Left hindlimb (tissue), 1 donor: ENCODE measurements at places on chromosomes 2 and 18.
A peak's percentile ranks its signal among the peaks of the same experiment; 100 is the strongest.

DNA sequence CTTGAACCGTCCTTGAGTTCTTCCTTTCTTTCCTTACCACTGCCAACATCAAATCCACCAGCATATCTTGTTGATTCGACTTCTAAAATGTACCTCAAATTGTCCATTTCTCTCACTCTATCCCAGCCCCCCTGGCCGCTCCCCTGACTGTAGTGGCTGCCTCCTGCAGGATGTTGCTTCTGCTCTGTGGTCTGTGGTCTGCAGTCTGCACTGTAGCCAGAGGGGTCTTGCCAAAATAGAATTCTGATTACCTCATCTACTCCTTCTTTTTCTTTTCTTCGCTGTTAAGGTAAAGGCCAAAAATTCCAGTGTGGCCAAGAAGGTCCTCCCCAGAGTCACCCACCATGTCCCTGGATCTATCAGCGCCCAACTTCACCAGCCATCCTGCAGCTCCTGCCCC is 79.5 kb upstream of the ALPP start:
- DNase-seq: no peak

DNA sequence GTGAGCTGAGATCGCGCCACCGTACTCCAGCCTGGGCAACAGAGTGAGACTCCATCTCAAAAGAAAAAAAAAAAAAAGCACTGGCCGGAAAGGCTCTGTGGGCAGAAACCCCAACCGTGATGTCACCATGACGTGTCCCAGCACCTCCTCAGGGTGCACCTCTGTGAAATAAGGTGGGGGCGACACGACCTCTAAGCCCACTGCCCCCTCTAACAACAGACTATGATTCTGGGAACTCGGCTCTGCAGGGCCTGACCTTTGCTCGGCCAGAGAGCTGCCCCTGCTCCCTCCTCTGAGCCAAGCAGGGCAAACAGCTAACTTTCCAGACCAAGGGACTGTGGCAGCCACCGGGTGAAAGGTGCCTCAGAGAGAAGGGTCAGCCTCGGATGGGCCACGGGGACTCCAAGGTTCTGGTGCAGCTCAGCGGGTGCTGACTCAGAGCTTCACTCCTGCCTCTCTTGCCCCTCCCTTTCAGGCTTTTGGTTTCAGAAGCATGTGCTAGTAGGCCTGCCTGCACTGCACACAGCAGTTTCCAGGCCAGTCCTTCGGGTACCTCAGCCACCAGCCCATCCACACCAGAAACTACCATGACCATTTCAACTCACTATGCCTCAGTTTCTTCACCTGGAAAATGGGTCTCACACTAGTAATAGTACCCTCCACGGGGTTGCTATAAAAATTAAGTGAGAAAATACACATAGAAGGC is 8.0 kb downstream of the TMBIM1 start:
- DNase-seq: no peak

DNA sequence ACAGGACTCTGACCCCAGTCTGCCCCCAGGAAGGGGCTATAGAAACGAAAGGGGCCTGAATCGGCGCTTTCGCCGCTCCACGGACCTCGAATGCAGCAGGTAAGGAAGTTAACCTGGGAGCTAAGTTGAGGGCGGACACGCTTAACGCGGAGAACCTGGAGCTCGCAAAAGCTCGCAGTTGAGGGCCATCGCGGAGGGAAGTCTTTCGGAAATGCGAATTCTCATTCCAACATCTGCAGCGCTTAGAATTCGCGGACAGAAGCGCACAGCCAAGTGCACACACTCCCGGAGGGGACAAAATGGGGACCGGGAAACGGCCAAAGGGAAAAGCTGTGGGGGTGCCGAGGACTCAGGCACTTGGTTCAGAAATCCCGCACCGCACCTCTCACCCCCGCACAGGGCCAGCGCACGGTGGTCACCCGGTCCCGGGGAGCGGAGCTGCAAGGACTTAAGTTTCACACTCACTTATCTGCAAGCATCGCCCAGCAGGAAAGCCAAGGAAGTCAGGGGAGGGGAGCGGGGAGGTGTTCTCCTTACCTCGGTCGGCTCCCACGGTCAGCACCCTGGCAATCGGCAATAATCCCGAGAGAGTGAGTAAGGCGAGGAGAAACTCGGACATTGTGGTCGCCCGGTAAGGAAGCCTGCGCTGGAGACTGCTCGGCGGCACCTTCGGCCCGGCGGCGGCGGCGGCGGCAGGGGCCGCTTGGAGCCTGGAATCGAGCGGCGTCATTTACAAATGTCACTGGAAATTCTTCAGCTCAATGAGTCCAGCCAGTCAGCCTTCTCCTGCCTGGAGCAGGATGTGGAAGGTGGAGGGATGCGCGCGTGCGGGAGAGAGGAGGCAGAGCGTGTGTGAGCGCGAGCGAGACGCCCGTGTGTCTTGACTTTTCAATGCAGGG is 456 bp downstream of the LRP1B start:
- DNase-seq: peak; percentile 79

DNA sequence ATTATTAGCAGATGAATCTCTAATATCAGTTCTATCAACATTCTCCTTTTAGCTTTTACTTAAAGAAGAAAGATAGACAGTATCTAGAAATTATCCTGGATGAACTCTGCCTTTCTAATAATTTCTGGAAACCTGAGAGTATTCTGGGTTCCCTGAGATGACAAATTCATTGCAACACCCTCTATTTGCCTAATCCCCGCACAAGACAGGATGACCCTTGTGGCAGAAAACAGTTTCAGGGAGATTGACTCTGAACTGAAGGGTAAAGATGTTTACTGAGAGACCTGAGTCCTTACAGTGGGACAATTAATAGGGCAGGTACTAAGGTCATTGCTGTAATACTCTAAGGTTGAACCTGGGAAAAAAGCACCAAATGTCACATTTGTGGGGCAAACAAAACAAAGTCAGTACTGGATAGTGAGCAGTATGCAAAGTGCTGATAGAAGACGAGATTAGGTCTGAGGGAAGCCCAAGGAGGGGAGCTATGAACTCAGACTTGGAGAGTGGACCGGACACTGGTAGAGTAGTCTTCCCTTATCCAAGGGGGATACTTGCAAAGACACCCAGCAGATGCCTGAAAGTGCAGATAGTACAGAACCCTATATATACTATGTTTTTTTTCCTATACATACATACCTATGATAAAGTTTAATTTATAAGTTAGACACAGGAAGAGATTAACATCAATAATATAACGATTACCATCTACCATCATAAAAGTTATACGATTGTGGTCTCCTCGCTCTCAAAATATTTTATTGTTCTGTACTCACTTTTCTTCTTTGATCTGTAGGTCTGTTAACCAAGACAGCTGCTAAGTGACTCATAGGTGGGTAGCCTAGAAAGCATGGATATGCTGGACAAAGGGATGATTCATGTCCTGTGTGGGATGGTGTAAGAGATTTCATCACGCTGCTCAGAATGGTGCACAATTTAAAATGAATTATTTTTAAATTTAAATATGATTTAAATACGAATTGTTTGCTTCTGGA is 148.3 kb upstream of the KLHL14 start:
- no peak for DNase-seq

GRCh38 chr2:64447317-64448040 is 6.5 kb upstream of the LGALSL start:
- DNase-seq: no peak

DNA sequence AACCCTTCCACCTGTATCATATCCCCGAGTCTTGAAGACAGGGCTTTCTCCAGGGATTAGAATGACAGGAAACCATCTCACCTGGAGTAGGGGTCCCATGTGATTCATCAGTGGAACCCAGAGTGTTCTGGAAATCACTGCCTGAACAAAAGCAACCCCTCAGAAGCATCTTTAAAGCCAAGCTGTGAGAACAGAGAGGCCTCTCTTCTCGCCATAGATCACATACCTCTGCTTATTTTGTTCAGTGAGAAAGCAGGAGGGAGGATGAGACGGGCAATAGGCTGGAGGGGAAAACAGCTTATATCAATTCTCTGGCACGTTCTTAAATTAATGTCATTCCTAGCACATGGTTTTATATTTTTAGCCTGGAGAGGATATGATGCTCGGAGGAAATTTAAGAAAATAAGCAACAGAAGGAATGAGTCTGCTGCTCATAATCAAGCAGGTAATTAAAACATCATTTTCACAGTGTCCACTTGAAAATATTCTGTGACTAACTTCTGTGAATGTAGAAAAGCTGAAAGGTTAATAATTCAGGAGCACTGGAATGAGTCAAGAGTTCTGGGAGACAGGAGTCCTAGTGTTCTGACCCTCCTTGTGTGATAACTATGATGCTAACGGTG is 213.6 kb upstream of the SP5 start:
- DNase-seq: no peak

- DNase-seq: peak; percentile 79
These were observed 95.3 kb downstream of the CD8B2 start for GRCh38 chr2:106582148-106583143.

GRCh38 chr2:51706220-51706619 is 674.3 kb upstream of the NRXN1 start:
- no peak for DNase-seq

DNA sequence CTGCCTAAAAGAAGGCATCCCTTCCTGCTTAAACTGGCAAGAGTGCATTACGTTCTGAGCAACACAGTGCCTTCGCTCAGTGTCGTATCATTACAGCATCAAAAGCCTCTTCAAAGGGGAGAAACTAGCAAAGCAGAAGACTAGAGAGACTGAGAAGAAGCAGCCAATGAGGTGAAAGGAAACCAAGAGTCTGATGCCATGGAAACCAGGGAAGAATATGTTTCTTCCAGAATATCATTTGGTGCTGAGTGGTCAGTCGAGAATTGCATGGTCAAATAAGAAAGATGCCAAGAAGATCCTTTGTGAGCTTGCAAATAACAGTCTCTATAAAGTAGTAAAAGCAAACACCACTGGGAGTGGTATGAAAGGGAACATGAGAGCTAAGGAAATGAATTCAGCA is 312.1 kb upstream of the CHST9 start:
- no peak for DNase-seq

DNA sequence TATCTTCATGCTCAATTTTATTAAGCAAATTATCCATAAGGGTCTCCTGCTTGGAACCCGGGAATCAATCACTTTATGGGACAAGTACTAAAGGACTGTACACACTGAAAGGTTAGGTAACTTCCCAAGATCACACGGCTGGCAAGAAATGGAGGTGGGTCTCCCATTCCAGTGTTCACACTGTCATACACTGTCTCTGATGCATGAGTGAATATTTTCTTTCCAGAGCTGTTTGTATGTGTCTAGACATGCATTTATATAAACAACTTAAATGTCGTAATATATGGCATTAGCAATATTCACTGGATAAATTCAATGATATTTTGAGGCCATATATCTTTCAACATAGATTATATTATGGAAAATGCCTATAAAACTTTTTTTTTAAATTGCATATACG is 223.4 kb downstream of the DYM start:
- DNase-seq: no peak

- DNase-seq: peak; percentile 62
These were observed at the start of gene GALNT14 for GRCh38 chr2:31138037-31138962. GALNT14 (minus strand) TSS chr2:31138440; CDS start chr2:31138086, 354 bp downstream.

GRCh38 chr2:185510060-185510459 is 228.5 kb upstream of the FSIP2 start:
- DNase-seq: no peak

DNA sequence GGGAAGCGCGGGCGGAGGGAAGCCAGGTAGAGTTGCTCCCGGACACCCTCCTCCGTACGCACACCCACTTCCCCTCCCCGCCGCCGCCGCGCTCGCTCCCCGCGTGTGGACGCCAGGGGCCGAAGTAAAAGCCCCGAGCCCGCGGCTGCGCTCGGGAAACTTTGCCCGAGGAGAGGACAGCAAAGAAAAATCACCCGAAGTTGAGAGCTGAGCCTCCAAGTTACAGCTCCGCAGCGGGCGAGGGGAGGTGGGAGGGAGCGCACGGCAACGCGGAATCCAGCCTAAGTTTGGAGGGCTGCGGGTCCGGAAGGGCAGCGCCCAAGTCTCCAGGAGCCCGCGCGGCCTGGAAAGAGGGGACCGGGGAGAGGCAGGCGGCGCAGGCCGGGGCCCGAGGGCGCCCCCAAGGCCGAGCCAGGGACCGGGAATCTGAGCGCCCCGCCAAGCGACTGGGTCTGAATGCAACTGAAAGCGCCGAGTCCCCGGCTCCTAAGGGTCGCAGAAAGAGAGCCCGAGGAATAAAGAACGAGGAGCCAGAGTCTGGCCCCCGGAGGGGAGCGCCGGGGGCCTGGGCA is 706 bp upstream of the BCL11A start:
- peak; percentile 74 for DNase-seq

- DNase-seq: no peak
These were observed 165.9 kb upstream of the ID2 start for GRCh38 chr2:8515864-8516533.

DNA sequence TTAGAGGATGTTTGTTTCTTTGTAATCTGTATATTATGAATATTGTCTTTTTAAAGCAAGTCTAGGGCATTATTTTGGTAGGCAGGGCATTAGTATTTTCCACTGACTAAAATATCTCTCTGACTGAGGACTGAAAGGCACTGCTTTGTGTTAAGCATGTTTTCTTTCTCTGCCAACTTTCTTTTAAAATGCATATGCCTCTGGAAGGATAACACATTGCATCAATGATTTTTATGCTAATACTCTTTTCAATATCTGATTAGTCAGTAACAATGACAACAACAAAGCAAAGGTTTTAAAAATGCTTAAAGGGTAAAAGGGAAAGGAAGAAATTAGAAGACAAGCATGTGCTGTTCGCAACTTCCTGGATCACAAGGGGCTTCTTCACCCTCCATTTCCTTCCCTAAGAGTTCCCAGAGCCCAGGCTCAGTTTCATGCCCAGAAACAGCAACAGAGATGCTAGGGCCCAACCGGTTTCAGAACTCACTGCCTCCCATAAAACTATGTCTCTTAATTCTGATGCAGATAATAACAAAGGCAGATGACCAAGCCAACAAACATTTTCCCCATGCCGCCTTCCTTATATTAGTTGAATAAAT is 786.8 kb upstream of the ACVR2A start:
- DNase-seq: no peak

- DNase-seq: peak; percentile 45
These were observed 120.9 kb upstream of the COL3A1 start for GRCh38 chr2:188853307-188853706.

- DNase-seq: no peak
These were observed 117.6 kb downstream of the ZNF407 start for GRCh38 chr18:74715306-74715705.

- no peak for DNase-seq
These were observed 7.4 kb upstream of the SLC16A14 start for GRCh38 chr2:230075988-230076631.

DNA sequence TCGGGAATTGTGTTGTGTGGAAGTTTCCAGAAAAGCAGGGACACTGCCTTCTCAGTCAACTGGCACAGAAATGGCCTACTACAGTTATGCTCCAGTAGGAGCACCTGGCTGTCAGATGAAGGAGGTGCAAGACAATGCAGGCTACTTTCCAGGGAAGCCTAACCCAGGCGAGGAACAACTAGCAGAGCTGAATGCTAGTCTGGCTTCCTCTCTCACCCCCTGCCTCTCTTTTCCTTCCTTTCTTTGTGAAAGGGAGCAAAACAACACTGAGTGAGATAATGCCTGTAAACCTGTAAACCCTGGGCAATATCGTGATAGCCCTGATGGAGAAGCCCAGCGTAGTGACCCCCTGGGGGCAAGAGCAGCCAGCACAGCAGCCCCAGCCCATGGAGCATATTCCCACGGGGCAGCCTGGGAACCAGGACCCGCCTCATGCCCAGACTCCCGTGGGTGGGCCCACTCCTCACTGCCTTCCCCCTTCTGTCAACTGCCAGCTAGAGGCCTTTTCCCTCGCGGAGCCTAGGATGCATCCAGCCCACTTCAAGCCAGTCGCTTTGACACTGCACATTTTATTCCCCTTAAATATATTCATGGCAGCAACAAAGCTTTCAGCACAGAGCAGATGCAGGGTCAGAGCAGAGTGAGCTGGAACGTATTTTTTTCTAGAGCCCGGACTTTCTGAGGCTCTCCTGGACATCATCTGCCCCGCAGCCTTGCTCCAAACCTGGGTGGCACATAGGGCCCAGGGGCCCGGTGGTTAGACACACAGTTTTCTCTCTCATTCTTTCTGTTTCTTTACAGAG is 77.0 kb downstream of the PDCL3 start:
- no peak for DNase-seq
